ENCODE measurements at places on chromosomes 6 and 20.
A peak's percentile ranks its signal among the peaks of the same experiment; 100 is the strongest.

DNA sequence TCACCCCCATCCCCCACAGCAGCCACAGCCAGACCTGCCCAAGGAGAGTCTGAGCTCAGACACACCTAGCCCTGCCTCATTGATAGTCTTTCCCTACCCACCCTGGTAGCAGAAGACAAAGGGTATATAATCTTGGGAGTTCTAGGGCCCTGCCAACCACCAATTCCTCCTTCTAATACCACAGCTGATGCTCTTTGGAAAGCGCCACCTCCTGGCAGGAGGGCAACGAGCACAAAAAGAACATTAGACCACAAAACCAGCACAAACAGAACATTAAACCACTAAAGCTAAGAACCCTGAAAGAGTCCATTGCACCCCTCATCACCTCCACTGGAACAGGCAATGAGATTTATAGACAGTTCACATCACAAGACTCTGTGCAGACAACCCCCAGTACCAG, 195.8 kb upstream of the FUT9 start:
- DNase-seq, result no peak

GRCh38 chr20:21703717-21704407, 1.6 kb upstream of the PAX1 start:
- DNase-seq, result no peak

DNA sequence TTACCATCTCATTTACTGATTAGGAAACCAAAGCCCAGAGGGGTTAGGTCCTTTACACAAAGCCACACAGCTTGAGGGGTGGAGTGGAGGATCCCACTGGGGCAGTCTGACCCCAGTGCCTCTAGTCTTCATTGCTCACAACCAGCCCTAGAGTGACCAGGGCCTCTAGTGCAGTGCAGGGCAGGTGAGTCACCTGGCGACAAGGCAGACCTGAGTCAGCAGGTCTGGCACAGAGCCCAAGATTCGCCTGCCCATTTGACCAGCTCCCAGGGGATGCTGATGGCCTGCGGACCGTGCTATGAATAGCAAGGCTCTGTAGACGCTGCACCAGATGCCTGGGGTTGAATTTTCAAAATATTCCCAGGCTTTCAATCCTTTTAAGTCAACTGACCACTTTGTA, 29.9 kb downstream of the CDH26 start:
- DNase-seq, result no peak

DNA sequence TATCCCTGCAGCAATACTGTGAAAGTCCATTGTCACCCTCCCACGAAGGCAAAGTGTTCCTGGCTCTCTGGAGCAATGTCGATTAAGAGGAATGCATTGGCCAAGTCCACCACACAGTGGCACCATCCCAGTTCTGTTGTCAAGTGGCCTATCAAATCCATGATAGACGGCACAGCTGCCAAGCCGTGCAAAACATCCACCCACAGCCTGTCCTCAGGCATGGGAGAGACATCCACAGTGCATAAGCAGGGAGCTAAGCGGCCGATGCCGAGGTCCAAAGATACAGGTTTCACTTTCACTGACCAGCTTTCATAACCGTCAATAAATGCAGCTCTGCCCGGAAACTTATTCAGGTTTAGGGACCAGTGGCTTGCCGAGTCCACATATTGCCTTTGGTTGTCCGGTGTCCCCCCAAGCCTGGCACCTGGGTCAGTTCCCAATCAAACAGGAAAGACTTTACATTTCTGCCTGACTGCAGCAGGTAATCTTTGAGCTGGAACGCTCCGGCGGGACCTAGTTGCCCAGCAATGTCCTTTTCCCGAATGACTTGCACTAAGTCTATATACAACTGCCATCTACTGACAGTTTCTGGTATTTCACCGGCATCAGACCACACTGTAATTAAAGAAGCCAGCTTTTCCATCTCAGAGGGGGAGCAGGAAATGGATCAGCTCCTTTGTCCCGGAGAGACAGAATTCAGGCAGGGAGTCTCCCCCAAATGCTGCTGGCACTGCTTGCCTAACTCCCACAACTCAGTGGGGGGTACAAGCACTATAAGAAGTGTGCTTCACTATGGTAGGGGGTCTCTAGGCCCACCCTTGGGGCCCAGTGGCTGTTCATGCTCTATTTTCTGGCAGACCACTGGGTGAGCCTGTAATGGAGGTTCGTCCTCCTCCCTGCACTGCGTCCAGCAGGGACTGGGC, 6.3 kb downstream of the ZKSCAN3 start:
- DNase-seq, result peak; percentile 45
